ENCODE measurements at places on chromosomes 2 and 18. TPM values are rescaled to one million over a fixed set of nuclear protein-coding genes. Genes with fewer than 3 reads are reported as not detected.

GRCh38 chr2:6140509-6140908 is 448.3 kb downstream of the SOX11 start:
- no peak for DNase-seq

- no peak for DNase-seq
Measured at GRCh38 chr2:216690853-216691741, 4.3 kb downstream of the IGFBP5 start.

DNA sequence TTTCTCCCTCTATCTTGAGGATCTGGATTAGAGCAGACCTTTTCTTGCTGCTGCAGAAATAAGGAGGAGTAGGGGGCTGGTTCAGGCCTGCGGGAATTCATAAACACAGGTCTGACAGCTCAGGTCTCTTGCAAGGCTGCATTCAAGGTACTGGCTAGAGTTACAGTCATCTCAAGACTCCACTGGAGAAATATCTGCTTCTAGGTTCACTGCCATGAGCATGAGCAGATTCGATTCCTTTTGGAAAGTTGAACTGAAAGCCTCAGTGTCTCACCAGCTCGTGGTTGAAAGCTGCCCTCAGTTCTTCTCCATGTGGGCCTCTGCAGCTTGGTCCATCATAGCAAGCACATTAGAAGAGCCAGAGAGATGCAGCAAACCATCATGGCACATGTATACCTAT is 124.4 kb upstream of the SETBP1 start:
- DNase-seq, result no peak

The FOSL2 gene
- total RNA-seq, result 66.0 TPM

The GREB1L gene
- total RNA-seq, result 0.20 TPM

DNA sequence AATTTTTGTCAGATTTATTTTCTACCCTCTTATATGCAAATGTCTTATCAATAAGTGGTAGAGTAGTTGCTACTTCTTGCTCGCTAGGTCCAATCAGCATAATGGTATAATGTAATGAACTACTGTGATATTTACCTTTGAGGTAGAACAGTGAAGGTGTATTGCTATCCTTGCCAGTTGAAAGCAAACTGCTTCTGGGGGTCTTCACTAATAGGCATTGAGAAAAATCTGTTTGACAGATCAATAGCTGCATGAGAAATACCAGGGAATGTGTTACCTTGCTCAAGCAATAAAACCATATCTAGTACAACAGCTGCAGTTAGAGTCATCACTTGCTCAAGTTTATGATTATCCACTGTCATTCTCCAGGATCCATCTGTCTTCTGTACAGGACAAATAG is 50.1 kb upstream of the EFEMP1 start:
- no peak for DNase-seq

- DNase-seq, result no peak
Measured at GRCh38 chr2:128086244-128086643, 4.8 kb upstream of the UGGT1 start.

- DNase-seq, result no peak
Measured at GRCh38 chr18:39348757-39349156, 1783.2 kb upstream of the CELF4 start.

Data from pulmonary artery endothelial cell (primary cell).